ENCODE measurements at places on chromosomes 1 and 21. TPM values are rescaled to one million over a fixed set of nuclear protein-coding genes. Genes with fewer than 3 reads are reported as not detected.

Gene GIPC2
- total RNA-seq, result 7.5 TPM

Gene CD48
- total RNA-seq, result 5.5 TPM

Gene CD1B
- not detected for total RNA-seq

Gene INSRR
- 1.9 TPM for total RNA-seq

Gene S100A8
- total RNA-seq, result 89.2 TPM

Gene AIRE
- total RNA-seq, result 0.70 TPM

Gene TNFRSF14
- total RNA-seq, result 45.6 TPM

Measured in metanephros (tissue), 2 donors.